ENCODE measurements at places on chromosomes 16 and 17.

DNA sequence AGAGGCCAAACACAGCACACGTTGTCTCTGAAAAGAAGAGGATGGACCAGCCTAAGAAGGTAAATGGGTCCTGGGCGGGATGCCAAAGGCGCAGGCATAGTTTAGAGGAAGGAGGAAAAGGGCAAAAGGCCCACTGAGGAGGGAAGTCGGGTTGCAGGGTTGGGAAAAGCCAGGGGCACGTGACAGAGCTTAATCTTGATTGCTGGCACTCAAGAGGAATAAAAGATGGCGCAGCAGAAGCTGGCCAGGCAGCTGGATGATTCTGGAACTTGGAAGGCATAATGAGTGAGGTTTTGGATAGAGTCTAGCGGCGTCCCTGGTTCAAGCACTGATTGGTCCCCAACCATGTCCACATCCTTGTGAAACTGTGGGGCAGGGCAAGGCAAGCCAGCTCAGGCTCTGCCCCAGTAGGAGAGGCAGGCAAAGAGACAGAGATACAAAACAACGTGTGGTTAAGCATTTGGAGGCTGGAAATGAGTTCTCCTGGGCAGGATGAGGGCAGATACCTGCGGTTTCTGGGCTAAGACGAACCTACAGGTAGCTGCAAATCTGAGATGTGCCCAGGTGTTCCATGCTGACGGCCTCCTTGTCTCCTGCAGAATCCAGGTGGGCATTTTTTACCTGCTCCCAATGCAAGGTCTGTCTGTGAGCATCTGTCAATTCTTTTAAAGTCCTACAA, 52.7 kb upstream of the CIBAR2 start:
- DNase-seq = no peak

DNA sequence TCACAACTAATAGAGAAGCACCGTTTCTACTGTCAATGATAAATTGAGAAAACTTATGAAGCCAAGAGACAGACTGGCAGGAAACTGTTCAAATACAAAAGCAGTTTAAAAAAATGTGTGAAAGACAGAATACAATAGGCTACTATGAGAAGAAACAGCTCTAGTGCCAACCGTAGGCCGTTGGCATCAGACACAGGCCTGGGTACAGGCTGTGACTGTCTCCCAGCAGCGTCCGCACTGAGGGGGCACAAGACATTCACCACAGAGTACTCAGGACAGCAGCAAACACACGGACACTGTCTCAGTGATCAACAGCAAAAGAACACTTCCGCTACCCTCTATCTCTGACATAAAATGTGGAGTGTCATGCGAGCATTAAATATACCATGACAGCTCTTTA, 7.8 kb upstream of the C1QBP start:
- DNase-seq = no peak

GRCh38 chr16:14186007-14186794, 115.1 kb downstream of the MRTFB start:
- DNase-seq = peak; percentile 39

DNA sequence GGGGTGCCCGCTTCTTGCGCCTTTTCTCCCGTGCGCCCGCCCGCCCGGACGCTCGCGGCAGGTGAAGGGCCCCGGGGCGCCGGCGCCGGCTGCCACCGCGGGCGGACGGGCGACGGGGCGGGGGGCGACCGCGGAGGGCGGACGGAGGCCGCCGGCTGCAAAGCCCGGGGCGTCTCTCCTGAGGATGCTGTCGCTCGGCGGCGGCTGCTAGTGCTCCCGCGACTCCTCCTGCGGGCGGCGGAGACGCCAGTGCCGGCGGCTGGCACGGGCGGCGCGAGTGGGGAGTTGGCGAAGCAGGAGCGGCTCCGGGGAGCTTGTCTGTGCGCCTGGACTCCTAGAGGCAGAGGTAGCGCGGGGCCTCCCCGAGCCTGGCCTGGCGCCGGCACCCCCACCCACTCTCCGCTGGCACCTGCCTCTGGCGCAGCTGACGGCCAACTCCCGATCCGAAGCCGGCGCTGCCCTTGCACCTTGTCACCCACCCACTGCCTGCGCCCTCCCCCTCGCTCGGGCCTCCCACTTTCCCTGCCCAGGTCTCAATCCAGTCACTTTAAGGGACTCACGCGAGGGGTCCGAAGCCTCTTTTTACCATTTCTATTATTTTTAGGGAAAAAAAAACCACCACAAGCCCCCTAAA, at the start of gene FAM20A:
FAM20A (minus strand) TSS at position 437 of the 634 bp plus-strand sequence. CDS start 701 bp downstream, outside the sequence.
- no peak for DNase-seq

- no peak for DNase-seq
Measured at GRCh38 chr17:73701701-73702100, 57.5 kb upstream of the SDK2 start.

DNA sequence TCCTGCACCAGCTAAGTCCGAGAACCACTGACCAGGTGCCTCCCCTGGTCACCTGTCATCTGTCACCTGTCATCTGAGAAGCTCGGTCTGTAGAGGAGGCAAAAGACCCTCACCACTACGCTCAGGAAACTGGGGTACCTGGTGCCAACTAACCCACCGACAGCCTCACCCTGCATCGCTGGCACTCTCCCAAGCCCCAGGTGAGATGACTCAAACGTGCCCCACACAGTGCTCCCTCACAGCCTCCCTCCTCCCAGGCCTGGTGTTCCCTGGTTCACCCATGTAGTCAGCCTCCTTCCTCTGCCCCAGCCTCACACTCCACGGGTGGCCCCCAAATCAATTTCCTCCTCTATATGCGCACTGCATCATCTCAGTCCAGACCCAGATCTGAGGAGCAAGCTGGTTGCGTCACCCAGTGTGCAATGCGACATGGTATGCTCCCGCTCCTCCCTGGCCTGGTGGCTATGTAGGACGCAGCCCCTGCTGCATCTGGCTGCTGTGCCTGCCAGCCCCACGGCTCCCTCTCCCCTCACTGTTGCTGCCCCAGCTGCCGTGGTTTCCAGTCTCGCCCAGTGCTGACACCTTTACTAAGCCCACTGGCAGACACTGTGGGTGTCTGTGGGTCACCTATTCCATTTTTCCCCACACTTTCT, 68.3 kb downstream of the GTF3C1 start:
- no peak for DNase-seq

GRCh38 chr17:165939-166338, 15.5 kb downstream of the DOC2B start:
- no peak for DNase-seq

DNA sequence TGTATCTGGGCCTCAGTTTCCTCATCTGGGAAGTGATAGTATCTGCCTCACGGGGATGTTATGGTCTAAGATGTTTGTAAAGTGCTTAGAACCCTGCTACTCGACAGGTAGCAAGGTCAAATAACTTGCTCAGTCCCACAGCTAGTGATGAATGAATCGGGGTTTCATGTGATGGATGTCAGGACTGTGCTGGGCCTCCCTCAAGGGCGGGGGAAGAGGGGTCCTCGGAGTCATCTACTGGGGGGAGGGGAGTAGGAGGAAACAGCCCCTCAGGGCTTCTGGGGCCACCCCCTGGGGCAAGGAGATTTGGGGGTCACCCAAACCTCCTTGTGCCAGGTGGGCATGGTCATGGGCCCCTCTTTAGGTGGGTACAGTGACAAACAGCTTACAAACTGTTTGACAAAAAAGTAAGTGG, 732 bp downstream of the PNPO start:
- no peak for DNase-seq

DNA sequence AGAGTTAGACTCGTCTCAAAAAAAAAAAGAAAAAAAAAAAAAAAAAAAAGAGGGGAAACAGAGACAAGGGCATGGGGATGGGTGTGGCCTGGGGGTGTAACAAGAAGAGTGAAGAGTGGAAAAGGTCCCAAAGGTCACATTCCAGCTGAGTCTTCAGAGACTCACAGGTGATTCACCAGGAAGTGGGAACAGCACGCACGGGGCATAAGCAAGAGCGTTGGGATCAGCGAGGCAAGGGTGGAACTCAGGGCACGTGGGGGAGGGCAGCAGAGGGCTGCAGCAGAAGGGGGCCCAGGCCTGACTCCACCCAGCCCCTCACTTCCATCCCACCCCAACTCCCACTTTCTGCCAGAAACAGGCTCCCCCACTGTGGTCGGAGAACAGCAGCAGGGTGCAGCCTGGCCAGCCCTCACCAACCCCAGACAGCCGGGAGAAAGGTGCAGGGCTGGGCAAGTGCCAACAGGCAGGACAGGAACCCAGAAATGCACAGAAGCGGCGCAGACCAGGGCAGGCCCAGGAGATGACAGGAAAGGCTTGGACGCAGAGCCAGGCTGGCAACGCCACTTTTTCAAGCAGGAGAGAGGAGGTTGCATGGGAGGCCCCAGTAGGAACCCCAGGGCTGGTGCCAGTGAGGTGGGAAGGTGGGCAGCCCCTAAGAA, 3.3 kb downstream of the MEAK7 start:
- no peak for DNase-seq

DNA sequence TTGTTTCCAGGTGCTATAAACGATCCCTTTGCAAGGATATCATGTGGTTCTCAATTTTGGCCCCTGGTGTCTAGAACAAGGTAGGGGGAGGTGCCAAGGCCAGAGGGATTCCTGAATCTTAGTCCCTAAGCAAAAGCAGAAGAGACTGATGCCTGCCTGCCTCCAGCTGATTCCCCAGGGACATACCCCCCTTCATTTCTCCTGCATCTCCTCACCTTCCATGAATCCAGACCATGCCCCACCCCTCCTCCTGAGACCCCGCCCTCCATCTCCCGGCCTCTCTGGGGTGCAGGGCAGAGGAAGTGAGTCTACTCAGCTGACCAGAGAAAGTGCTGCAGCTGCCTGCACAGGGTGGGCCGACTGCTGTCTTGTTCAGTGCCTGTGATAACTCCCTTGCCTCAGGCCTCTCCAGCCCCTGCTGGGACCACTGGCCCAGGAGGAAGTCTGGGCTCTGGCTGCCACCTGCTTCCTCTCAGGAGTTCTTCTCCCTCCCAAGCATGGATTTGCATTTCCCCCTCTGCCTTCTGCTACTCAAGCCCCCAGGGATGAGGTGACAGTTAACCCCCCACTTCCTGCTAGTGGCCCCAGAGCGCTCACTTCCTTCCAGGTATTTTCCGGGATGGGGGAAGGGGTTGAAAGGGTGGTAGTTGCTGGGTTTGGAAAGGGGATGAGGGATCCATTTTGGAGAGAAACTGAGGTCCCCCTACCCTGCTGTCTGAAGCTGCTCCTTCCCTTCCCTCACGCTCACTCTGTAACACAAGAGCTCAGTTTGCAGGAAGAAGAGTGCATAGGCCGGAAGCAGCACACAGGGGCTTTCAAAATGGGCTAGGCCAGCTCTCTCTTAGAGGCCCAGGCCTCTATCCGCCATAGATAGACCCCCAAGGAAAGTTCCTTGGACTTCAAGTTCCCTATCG, 10.5 kb upstream of the TSPOAP1 start:
- peak; percentile 59 for DNase-seq

GRCh38 chr17:46002311-46002972, 3.4 kb downstream of the STH start:
- DNase-seq = peak; percentile 73

GRCh38 chr17:22511431-22511830, 819.1 kb downstream of the KCNJ18 start:
- DNase-seq = no peak

GRCh38 chr16:73113336-73113735, 65.4 kb upstream of the ZFHX3 start:
- no peak for DNase-seq

GRCh38 chr16:56413381-56413780, 12.0 kb downstream of the AMFR start:
- no peak for DNase-seq

DNA sequence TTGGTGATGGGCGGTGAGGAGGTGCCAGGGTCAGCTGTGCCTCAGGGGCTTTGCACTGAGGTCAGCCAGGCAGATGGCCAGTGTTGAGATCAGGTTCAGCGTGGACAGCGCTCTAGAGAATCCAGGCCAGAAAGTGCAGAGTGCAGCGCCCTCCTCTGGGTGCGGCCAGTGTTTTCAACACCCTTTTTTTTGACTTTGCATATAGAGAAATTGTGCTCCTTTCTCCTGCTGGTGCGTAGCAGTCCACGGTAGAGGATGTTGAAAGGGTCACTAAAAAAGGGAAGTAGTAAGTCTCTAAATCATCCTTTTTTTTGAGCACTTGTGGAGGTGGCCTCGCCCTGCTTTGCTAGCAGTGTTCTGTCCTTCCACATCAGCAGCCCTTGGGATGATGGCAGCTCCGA, 53.9 kb downstream of the BANP start:
- peak; percentile 31 for DNase-seq

DNA sequence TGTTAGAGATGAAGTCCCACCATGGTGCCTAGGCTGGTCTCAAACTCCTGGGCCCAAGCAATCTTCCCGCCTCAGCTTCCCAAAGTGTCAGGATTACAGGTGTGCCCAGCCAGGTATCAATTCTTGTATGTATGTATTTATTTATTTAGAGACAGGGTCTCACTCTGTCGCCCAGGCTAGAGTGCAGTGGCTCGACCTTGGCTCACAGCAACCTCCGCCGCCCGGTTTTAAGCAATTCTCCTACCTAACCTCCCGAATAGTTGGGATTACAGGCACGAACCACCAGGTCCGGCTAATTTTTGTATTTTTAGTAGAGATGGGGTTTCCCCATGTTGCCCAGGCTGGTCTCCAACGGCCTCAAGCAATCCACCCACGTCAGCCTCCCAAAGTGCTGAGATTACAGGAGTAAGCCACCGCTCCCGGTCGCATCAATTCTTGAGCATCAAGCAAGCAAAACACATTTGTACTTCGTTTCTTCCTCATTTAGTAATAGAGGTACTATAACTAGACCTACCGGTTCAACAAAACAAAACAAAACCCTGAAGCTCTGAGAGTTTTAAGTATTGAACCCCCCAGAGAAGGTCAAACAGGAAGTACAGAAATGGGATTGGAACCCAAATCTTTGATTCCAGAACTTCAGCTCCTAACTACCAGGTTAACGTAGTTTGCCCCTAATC, 1.0 kb upstream of the ZNF500 start:
- DNase-seq = peak; percentile 26

DNA sequence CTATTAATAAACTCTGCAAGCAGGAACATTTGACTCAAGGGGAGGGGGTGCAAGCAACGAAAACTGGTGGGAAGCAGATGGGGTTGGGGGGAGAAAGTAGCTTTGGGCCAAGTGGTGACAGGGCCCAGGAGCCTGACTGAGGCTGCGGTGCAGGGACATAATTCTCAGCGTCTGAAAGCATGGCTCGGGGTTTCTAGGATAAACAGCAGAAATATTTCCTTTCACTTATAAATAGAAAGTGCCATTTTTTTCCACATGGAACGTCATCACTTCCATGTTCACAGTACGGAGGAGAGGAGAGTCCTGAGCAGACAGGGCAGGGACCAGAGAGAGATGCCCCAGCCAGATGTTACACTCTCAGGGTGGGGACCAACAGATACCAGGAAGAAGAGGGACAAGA, 197.1 kb downstream of the ZFHX3 start:
- no peak for DNase-seq

- peak; percentile 37 for DNase-seq
Measured at GRCh38 chr16:89052890-89053724, 40.5 kb upstream of the ACSF3 start.

DNA sequence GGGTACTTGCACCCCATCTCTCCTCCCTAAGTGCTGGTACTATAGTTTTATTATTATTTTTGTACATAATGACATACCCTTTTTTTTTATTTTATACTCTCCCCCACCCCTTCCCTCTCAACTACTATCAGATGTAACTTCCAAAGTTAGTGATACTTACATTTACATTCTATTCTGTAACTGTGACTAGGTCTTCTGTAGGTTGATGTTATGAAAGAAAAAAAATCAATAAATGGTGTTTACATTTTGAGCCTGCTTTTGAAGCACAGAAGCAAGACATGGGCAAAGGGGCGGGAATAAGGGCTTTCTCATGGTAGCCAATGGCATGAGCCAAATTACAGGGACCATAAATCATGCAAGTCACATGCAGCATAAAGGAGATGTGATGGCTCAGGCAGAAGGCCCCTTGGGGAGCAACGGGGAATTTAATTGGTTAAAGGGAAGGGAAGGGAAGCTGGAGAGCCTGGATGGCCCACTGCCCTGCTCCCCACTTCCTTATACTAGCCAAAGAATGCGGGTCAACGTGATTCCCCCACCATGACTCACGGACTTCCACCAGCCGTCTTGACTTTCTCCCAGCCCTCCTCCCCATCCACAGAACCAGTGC, 2.4 kb upstream of the ACSF2 start:
- peak; percentile 61 for DNase-seq
